BJ (cell line): ENCODE measurements at places on chromosomes 1 and 21.
A peak's percentile ranks its signal among the peaks of the same experiment; 100 is the strongest.

GRCh38 chr1:244012202-244012601, 38.9 kb upstream of the ZBTB18 start:
- DNase-seq: peak; percentile 2

DNA sequence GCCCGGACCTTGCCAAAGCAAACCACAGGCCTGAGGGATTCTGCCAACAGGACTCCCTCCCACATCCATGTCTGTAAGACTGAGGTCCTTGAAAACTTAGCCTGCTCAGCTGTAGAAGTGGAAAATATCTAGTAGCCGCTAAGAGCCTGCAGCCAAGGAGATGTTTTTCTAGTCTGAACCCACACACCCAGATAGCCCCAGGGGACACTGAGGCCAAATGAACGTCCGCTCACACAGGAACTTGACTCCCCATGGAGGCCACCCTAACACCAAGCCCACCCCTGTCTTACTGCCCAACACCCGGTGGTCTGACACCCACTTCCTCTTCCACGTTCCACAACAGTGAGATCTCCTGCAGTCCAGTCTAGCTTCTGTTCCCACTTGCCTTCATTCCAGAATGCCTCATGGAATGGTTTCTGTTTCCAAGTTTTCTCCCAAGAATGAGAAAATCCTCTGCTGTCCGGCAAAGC, 174.8 kb downstream of the PLPP3 start:
- no peak for DNase-seq

- DNase-seq: no peak
Observed at GRCh38 chr1:84776639-84777038, 86.4 kb upstream of the SSX2IP start.

GRCh38 chr1:59292562-59292961, 4.3 kb upstream of the FGGY start:
- DNase-seq: no peak

DNA sequence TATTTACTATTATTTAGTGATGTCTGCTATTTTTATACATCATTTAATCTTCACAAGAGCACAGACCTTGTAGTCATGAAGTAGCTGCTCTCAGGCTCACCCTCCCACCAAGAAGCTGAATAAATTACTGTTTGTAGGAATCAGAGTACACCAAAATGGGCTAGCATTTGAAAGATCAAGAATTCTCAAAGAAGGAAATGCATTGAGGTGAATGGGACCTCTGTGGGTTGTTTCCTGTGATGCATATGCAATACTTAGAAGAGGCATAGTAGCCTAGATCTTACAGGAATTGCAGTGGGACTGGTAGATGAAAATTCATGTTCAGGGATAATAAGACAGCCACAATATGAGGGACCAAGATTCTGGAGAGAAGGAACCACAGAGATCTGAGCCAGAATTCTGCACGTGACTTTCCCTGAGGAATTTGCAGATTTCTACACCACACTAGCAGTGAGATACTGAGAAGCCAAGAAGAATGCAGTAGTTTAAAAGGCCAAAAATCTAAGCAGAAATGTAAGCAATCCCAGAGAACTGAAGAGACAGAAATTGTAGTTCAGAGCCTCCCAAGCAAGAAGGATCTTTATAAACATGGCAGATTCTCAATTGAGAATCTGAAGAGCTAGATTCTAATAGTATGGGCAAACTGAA, 307.0 kb downstream of the ST6GALNAC3 start:
- DNase-seq: no peak

- peak; percentile 2 for DNase-seq
Observed at GRCh38 chr1:13960375-13960987, 260.5 kb downstream of the PRDM2 start.

- DNase-seq: no peak
Observed at GRCh38 chr1:108947871-108948525, 15.3 kb downstream of the CLCC1 start.

DNA sequence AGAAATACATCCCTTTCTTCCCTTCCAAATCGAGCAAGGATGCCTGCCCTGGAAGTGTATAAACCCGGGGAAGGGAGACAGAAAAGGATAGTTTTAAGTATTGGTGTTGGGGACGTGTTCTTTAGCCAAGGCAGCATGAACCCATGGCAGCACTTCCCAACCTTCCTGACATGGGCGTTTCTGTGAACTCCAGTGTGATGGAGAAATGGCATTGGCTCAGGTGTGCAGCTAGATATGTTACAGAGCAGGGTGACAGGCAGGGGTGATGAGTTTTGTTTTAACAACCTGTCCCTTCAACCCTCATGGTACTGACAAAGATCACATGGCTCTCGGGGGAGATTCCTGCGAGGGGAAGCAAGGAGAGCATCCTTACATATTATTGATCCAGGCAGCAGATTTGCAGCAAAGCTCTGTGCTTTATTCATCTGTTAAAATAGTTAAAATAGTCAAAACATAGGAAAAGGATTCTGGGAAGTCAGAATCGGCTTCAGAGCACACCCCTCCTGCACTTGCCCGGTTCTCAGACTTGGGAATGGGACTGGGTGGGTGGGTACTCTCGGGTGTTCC, 4.0 kb downstream of the MX1 start:
- no peak for DNase-seq

DNA sequence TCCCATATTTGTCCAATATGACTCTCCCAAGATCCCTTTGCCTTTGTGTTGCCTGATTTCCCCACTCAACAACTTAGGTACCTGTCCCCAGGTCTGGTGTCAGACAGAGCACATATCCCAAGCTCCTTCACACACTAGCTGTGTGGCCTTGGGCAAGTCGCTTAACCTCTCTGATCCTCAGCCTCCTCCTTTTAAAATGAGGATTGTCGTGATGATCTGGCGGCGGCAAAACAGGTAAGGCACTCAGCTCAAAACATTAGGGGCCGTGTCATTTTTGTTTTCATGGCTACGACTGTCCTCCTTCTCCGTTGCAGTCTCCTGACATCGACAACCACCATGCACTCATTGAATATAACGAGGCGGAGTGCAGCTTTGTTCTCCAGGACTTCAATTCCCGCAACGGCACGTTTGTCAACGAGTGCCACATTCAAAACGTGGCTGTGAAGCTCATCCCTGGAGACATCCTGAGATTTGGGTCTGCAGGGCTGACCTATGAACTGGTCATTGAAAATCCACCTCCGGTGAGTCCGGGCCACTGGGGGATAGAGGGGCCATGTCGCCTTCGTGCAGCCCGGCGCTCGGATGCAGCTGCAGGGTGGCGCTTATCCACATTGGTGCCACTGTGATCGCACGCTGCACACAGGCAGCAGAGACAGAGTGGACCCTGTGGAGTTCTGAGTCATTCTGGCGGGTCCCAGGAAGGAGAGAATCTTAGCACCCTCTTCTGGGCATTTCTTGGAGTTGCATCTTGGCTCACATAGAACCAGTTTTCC, 25.2 kb downstream of the FHAD1 start:
- DNase-seq: no peak

DNA sequence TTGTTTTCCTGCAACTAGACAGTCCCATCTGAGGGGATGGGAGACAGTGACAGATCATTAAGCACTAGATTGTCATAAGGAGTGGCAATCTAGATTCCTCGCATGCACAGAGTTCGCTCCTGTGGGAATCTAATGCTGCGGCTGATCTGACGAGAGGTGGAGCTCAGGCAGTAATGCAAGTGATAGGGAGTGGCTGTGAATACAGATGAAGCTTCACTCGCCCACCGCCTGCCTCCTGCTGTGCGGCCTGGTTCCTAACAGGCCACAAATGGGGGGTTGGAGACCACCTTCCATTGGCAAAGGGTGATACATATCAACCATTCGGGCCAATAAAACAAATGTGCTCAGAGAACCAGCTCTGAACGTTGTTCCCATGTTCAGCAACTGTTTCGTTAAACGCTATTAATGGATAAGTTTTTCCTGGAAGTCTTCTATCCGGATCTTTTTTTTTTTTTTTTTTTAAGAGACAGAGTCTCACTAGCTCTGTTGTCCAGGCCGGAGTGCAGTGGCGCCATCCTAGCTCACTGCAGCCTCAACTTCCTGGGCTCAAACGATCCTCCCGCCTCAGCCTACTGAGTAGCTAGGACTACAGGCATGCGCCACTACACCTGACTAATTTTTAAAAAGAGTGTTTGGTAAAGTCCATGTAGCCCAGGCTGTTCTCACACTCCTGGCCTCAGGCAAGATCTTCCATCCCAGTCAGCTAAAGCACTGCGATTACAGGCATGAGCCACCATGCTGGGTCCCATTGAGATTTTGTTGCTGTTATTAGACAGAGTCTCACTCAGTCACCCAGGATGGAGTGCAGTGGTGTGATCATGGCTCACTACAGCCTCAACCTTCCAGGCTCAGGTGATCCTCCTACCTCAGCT, 8.7 kb upstream of the RSRP1 start:
- DNase-seq: no peak

DNA sequence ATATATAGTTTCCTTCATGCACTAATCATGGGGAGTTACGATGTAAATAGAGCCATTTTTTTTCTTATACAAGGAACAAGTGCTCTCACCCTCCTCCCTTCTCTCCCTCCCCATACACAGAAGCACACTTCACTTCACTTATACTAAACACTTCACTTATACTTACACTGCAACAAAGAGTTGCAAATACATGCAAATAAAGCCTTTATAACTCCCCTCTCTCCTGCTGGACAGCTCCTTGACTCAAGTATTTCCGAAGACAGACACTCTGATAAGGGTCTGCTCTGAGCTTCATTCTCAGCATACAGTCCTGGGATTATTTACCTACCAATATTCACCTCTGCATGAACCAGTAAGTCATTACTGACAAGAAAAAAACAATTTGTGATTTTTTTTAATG, 35.6 kb upstream of the ERG start:
- DNase-seq: no peak

- no peak for DNase-seq
Observed at GRCh38 chr1:201378804-201379203, 1.3 kb upstream of the TNNT2 start.

- no peak for DNase-seq
Observed at GRCh38 chr1:53310847-53311681, 16.8 kb downstream of the LRP8 start.

DNA sequence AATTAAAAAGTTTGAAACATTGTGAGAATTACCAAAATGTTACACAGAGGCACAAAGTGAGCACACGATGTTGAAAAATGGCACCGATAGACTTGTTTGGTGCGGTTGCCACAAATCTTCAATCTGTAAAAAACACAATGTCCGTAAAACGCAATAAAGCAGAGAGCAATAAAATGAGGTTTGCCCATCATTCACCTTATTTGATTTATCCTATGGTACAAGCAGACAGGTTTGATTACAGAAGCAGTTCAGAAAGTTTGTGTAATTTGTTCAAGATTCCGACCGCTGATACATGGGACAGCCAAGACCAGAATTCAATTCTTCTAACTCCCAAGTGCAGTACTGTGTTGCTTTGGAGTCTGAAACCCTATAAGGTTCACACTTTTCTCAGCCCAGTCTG, 318.3 kb upstream of the PROX1 start:
- DNase-seq: no peak

- DNase-seq: no peak
Observed at GRCh38 chr1:50531027-50531426, 107.8 kb upstream of the DMRTA2 start.

- DNase-seq: no peak
Observed at GRCh38 chr1:184563308-184563707, 176.5 kb downstream of the C1orf21 start.

GRCh38 chr1:20358761-20359263, 68.1 kb downstream of the VWA5B1 start:
- DNase-seq: no peak

DNA sequence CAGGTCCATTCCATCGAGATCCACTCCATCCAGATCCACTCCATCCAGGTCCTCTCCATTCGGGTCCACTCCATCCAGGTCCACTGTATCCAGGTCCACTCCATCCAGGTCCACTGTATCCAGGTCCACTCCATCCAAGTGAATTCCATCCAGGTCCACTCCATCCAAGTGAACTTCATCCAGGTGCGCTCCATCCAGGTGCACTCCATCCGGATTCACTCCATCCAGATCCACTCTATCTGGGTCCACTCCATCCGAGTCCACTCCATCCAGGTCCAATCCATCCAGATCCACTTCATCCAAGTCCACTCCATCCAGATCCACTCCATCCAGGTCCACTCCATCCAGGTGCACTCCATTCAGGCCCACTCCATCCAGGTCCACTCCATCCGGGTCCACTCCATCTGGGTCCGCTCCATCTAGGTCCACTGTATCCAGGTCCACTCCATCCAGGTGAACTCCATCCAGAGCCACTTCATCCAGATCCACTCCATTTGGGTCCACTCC, 157.4 kb downstream of the HUNK start:
- no peak for DNase-seq

- no peak for DNase-seq
Observed at GRCh38 chr1:74368335-74368734, 133.1 kb downstream of the TNNI3K start.

- no peak for DNase-seq
Observed at GRCh38 chr1:92262516-92262915, 36.3 kb downstream of the GLMN start.

- DNase-seq: no peak
Observed at GRCh38 chr1:176863613-176864012, 300.9 kb downstream of the ASTN1 start.

DNA sequence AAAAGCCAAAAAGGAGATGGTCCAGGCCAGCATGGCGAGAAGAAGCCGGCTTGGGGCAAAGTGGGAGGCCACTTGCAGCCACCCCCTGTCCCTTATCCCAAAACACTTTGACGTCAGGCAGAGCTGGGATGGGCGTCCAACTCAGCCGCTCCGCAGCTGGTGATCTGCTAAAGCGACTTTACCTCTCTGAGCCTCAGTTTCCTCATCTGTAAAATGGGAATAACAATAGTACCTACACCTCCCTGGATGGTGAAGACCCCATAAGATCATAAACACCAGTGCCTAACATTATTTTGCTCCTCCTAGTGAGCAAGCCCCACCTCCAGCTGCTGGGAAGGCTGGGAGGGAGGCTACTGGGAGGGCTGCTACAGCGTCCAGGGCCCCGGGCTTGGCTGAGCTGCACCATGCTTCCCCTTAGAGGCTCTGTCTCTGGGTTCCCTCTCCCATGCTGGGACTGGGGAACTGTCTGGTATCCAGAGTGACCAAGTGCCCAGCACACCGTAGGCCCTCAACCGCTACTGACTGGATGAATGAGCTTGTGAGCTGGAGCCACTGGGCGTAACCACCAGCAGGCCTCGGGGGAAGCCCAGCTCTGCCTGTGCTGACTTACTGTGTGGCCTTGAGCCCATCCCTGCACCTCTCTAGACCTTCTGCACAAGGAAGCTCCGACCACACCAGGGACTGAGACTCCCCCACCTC, 18.3 kb downstream of the IFFO2 start:
- no peak for DNase-seq

- DNase-seq: no peak
Observed at GRCh38 chr1:2419416-2419815, 7.1 kb upstream of the PEX10 start.

DNA sequence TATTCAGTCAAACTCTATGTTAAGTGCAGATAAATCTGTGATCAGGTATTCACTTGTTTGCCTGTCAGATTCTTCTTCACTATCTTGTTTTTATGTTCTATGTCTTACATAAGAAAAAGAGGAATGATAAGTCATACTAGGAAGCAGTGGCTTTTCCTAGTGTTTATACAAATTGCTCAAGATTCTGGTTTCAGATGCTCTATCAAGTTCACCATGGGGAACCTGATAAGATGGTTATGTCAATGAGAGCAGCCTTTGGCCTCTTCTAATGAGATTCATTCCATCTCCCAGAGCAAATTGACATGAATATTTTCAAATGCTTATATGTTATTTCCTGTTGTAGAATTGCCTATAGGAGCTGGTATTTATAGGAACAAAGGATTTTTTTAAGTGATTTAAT, 218.8 kb upstream of the TMPRSS15 start:
- no peak for DNase-seq

- DNase-seq: no peak
Observed at GRCh38 chr1:152048416-152049009, 11.7 kb upstream of the S100A11 start.
